ENCODE measurements at places on chromosomes 11 and 22.

GRCh38 chr22:39616051-39616450 lies 45.5 kb downstream of the CACNA1I start:
- no peak for DNase-seq

DNA sequence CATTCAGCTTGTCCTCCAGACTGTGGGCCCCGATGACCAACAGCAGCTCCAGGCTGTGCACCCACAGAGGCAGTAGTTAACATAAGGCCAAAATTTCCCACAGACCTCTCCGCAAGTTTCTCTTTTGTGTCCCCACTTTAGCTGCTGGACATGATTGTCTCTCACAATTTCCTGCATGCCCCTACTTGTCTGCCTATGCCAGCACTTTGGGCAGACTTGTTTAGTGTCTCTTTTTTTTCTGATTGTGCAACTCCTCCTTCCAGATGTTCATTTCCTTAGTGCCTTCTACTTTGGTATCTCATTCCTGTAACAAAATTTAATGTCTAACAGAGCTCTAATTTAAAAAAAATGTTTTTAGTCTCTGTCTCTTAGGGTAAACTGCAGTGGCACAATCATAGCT lies 23.8 kb upstream of the SCN3B start:
- DNase-seq: no peak

GRCh38 chr11:64396079-64396591 lies 37.2 kb downstream of the RPS6KA4 start:
- no peak for DNase-seq

DNA sequence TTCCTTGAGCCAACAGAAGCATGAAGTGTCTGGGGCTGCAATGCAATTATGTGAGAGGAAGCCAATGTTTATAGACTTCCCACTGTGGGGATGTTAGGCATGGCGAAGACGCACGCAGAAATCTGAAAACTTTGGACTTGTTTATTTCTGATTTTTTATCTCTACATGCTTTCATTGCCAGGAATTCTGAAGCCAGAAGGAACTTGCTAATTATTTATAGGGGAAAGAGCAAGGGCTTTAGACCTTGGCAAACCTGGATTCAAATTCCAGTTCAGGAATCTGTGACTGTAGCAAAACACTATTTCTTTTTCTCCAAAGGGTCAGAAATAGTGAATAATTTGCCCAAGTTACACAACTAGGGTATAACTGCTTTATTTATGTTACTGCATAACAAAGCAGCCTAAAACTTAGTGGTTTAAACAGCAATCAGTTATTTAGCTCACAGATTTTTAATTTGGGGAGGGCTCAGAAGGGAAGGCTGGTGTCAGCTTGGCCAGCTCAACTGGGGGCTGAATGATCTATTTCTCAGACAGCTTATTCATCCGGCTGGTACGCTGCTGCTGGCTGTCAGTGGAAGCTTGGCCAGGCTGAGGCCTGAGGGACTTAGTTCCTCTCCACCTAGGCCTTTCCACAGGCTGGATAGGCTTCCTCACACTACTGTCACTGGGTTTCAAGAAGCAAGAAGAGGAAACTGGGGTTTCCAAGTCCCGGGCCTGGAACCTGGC lies 1.9 kb upstream of the OR6Q1 start:
- no peak for DNase-seq

- no peak for DNase-seq
Measured at GRCh38 chr11:103703437-103703836, 333.0 kb upstream of the DDI1 start.

GRCh38 chr11:225734-226453 lies 10.2 kb downstream of the SIRT3 start:
- no peak for DNase-seq

DNA sequence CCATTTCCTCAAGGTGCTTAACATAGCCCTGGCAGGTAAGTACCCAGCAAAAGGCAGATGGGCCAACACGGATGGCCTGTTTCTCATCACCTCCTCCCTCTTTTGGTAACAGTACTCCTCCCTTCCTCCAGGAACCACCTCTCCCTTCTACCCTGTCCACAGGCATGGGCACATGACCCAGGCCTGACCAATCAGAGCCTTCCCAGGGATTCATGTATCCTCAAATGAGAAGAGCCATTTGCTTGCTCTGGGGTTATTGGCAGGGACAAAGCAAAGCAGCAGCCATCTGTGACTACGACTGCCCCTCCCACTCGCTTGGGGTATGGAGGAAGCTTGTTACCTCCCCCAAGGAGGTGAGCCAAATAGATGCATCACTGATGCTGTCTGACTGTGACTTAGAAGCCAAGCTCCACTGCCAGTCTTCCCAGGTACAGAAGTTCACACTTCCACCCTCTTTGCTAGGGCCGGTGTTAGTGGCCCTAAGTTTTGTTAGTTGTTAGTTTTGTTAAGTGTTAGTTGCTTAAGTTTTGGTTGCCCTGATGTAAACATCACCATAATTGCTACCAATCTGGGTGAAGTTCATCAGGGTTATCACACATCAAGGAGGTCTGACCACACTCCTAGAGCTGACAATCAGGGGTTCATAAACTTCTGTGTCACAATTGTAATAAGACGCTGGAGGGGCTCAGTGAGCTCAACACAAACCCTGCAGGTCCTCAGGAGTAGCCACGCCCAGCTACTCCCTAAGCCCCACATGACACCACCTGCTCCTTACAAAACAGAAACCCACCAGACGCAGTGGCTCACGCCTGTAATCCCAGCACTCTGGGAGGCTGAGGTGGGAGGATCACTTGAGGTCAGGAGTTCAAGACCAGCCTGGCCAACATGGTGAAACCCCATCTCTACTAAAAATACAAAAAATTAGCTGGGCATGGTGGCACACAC lies 57.3 kb downstream of the ARFGAP3 start:
- DNase-seq: no peak

GRCh38 chr11:114847306-114847975 lies 169.1 kb downstream of the NXPE2 start:
- no peak for DNase-seq

GRCh38 chr11:129590030-129590752 lies 214.5 kb downstream of the BARX2 start:
- no peak for DNase-seq
